SHP77 treated with DMSO at 0.1 percent for 48 hours (cell line): ENCODE measurements at places on chromosomes 7 and 10.
A peak's percentile ranks its signal among the peaks of the same experiment; 100 is the strongest.

- no peak for DNase-seq
These were observed 218.0 kb downstream of the CREB5 start for GRCh38 chr7:28630350-28630749.

DNA sequence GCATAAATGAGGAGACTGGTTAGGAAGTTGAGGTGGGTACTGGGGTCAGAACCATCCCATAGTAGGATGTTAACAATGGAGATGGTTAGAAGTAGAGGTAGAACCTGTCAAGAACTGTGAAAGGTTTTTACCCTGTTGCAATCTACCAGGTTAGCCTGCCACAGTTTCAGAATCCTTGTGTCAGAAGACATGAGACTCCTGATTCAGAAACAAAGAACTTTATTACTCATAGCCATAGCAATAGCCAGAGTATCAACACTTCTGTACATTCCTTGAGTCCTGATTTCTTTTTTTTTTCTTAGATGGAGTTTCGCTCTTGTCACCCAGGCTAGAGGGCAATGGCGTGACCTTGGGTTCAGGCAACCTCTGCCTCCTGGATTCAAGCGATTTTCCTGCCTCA is 200.9 kb downstream of the GRM3 start:
- DNase-seq = no peak

DNA sequence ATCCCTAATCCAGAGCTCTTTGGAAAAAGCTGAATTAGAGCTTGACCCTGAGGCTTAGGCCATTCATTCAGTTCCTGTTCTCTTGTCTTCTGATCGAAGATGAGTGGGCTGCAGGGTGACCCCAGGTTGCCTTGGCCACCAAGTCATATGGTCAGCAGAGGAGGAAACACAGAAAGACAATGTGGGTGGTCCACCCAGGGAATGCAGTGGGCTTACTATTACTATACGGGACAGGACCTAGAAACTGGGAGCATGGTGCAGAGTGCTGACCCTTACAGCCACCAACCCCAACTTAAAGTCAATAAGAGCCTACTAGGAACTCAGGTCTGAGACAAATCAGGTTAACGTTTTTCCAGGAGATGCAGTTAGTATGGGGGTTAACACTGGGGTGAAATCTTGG is 200.5 kb downstream of the HERPUD2 start:
- no peak for DNase-seq

GRCh38 chr7:24884401-24884800 is 95.6 kb downstream of the OSBPL3 start:
- DNase-seq = no peak

- no peak for DNase-seq
These were observed 54.3 kb downstream of the ARHGAP21 start for GRCh38 chr10:24669285-24669852.

- no peak for DNase-seq
These were observed 16.1 kb downstream of the COL26A1 start for GRCh38 chr7:101378751-101379174.

DNA sequence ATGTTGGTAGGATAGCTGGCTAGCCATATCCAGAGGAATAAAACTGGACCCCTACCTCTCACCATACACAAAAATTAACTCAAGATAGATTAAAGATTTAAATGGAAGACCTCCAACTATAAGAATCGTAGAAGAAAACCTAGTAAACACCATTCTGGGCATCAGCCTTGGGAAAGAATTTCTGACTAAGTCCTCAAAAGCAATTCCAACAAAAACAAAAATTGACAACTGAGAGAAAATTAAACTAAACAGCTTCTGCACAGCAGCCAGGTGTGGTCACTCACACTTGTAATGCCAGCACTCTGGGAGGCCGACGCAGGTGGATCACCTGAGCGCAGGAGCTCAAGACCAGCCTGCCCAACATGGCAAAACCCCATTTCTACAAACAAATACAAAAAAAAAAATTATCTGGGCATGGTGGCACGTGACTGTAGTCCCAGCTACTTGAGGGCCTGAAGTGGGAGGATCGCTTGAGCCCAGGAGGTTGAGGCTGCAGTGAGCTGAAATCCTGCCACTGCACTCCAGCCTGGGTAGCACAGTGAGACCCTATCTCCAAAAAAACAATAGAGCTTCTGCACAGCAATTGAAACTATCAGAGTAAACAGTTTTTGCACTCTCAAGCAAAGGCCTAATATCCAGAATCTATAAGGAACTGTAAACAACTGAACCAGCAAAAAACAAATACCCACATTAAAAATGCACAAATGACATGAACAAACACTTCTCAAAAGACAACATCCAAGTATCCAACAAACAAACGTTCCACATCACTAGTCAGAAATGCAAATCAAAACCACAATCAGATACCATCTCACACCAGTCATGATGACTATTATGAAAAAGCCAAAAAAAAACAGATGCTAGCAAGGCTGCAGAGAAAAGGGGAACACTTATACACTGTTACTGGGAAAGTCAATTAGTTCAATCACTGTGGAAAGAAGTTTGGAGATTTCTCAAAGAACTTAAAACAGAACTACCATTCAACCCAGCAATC is 4.8 kb downstream of the CRPPA start:
- DNase-seq = no peak

DNA sequence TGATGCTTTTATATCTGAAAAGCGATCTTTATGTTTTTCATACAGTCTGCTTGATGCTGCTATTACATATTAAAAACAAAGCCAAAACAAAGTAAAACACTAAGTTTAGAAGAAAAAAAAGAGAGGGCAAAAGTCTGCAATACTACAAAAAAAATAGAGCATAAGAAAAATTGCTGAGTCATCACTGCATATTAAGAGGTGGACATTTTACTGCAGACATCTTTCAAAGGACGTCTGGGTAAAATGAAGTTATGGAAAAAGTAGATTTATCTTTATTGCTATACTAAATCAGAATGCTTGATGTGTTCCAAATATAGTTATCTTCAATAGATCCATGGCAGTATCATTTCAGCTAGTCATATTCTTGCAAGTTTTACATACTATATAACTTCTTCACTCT is 172.0 kb downstream of the MAGI2 start:
- no peak for DNase-seq

DNA sequence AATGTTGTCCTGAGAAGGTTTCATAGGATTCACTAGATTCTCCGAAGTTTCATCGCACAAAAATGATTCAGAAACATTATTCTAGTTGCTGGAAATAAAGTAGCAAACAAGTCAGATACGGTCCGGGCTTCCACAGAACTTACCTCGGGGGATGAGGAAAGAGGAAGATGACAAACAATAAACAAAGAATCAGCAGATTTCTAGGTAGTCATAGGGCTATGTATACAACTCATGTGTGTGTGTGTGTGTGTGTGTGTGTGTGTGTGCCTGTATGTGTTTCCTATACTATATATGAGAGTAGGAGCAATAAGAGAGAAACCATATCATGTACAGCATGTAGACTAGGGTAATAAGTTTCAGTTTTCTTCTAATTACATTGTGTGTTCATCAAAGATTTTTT is 16.5 kb downstream of the TMEM236 start:
- DNase-seq = no peak

GRCh38 chr7:22864301-22864700 is 41.7 kb upstream of the TOMM7 start:
- no peak for DNase-seq

GRCh38 chr10:30813872-30814481 is 184.4 kb upstream of the LYZL2 start:
- DNase-seq = peak; percentile 13

DNA sequence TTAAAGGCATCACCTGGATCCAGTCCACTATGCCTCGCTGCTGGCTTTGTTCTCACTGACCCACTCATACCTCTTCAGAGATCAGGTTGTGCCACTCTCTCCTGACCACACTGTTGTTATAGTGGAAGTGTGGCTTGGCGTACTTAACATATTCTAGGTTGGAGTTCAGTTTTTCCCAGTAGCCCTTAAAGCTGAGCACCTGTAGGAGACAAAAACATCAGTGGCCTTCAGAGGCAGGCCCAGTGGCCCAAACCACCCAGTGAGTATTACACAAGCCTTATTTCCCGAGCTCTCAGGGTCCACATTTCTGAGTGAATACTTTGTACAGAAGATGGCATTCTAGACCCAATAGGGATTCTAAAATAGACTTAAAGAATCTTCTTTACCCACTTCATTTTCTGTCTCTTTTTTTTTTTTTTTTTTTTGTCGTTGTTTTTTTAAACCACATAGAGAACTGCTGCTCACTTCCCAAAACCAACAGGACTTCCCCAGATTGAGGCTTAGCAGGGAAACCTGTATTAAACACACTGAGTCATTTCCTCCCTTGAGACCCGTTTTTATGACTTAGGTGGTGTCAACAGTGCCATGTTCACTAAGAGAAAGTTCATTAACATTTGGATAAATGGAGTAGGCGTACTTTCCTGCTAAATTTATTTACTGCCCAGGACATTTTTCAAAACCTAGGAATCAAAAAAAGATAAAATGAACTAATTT is 85.8 kb downstream of the GSAP start:
- DNase-seq = no peak

- DNase-seq = no peak
These were observed 170.2 kb downstream of the SKAP2 start for GRCh38 chr7:26694141-26694540.

GRCh38 chr10:50837095-50837494 is 48.3 kb downstream of the A1CF start:
- no peak for DNase-seq

GRCh38 chr7:31805209-31805818 is 118.3 kb downstream of the PPP1R17 start:
- DNase-seq = no peak

DNA sequence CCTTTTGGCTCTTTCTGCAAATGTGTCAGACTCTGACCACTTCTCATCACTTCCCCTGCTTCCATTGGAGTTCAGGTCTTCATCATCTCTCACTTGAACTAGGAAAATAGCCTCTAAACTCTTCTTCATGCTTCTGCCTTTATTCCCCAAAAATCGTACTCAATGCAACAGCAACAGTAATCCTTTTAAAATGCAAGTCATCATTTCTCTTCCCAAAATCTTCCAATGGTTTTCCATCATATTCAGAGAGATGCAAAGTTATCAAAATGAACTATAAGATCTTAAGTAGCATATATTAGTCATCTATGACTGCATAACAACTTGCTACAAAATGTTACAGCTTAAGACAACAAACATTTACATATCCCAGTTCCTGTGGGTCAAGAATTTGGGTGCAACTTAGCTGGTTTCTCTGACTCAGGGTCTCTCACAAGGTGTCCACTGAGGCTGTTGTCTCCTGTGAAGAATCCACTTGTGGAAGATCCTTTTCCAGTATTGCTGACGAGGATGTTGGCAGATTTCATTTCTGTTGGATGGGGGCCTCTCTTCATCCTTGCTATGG is 31.0 kb upstream of the ETV1 start:
- no peak for DNase-seq

GRCh38 chr7:116918704-116919103 is 34.6 kb upstream of the ST7 start:
- DNase-seq = no peak

DNA sequence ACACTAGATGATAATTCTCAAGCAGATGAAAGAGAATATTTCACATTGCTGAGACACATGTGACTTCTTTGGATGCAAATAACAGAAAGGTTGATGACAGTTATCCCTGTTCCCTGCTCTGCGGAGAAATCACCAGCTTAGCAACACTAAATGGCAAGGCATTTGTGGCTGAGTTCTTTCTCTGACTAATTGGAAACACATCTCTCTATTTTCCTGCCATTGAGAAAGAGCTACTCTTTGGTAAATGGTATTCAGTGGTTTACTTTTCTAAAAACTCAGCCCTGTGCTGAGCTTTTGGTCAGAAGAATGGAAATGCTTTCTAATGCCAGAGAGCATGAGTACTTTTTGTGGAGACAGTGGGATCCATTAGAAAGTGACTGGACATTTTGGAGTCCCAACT is 771.4 kb downstream of the LRMDA start:
- no peak for DNase-seq

- DNase-seq = no peak
These were observed 49.4 kb downstream of the LRRN3 start for GRCh38 chr7:111140091-111140865.

GRCh38 chr10:77771851-77772250 is 134.2 kb upstream of the KCNMA1 start:
- DNase-seq = no peak

- no peak for DNase-seq
These were observed 3.3 kb upstream of the DIP2C start for GRCh38 chr10:692682-693351.

- DNase-seq = no peak
These were observed 68.2 kb downstream of the CHST15 start for GRCh38 chr10:124025152-124025551.

DNA sequence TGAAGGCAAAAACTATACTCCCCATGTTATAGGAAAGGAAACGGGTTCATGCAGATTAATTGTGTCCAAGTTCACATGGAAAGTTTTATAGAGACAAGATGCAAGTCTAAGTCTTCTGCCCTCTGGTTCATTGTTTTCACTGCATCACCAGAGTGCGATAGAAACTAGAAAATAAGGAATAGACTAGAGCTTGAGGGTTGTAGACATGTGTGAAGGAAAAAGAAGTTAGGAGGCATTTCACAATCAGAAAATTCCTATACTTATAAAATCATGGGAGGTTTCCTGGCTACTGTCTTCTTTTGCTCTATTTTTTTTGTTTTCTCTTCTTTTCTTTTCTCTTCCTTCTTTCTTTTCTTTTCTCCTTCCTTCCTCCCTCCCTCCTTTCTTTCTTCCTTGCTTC is 329.8 kb downstream of the PLXDC2 start:
- no peak for DNase-seq

GRCh38 chr7:142025896-142026295 is 30.2 kb downstream of the MGAM start:
- DNase-seq = no peak

- no peak for DNase-seq
These were observed 70.2 kb downstream of the EVX1 start for GRCh38 chr7:27312820-27313219.

DNA sequence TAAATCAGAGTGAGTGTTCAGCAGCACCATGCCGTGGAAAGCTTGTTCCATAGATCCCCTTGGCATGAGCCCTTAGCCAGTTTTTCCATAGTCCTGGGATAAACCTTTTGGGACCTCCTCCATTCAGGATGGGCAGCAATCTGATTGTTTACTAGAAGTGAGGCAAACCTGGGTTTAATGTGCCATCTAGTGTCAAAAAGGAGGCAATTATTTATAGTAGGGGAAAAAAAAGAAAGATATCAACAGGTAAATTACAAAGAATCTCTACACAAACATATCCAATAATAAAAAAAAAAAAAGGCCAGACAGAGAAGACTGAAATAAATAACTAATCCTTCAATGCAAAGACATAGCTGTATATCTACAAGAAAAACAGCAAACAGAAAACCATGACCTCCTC is 229.0 kb upstream of the STK17A start:
- no peak for DNase-seq

GRCh38 chr7:151623766-151624165 is 104.1 kb upstream of the RHEB start:
- DNase-seq = no peak

- no peak for DNase-seq
These were observed 7.6 kb upstream of the TMEM236 start for GRCh38 chr10:17744341-17744861.

DNA sequence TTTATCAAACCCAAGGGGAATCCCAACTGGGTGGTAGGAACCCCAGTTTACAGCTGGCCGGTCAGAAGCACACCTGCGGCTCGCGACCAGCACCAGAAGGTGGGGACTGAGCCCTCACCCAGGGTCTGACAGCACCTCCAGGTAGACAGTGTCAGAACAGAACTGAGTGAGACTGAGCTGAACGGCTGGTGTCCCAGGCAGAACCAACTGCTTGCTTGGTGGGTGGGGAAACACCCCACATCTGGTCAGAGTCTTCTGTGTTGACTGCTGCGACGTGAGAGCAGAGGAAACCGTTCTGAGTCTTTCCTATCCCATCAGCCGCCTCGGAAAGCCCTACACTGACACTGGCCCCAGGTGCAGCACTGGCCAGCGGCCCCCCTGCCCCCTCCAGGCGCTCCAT is 160.7 kb downstream of the MAD1L1 start:
- DNase-seq = no peak
